ENCODE measurements at places on chromosomes 1 and 21.

DNA sequence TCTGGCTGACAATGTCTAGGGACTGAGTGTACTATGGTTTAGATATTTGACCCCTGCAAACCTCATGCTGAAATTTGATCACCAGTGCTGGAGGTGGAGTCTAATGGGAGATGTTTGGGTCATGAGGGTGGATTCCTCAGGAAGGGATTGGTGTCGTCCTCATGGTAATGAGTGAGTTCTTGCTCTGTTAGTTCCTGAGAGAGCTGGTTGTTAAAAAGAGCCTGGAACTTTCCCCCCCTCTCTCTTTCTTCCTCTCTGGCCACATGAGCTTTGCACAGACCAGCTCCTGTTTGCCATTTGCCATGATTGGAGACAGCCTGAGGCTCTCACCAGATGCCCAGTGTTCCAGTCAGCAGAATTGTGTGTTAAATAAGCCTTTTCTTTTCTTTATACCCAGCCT is 36.6 kb upstream of the CNIH3 start:
- no peak for DNase-seq

DNA sequence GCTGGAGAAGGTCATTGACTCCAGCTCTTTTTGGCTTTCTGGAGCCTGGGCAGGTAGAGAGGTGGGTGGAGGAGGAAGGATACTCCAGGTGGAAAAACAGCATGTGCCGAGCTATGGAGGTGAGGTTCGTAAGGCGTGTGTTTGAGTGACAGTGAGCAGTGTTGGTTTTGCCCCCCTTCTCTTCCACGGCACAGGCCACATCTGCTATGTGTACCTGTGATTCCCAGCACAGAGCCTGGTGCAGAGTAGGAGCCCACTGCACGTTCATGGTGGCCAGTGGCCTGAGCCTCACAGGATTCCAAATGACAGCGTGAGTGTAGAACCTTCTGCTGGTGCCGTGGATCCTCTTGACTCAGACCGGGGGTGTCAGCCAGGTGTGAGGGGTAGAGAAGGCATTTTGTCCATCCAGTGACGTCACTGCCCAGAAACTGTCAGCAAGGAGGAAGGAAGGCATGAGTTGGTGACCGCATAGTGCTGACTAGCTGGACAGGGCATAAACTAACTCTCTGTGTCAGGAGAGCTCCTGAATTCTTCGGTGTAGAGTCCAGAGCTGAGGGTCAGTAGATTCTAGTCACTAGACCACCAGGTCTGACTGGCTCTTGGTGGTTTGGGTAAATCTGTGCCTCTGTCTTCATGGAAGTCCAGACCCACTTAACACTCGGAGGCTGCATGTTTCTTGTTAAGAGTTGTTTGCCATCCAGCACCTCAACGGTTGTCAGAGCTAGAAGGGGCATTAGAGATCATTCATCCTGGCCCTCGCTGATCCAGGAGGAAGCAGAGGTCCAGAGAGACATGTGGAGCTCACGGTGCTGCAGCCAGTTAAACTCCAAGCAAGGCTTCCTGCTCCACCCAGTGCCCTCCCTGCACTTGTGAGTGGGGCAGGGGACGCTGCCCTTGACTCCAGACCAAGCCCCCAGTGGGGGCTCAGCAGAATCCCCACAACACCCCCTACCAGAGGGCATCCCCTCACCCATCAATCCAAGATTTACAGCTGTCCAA is 3.8 kb downstream of the QSOX1 start:
- no peak for DNase-seq

- no peak for DNase-seq
Observed at GRCh38 chr1:9908871-9909233, 1.2 kb downstream of the CTNNBIP1 start.

DNA sequence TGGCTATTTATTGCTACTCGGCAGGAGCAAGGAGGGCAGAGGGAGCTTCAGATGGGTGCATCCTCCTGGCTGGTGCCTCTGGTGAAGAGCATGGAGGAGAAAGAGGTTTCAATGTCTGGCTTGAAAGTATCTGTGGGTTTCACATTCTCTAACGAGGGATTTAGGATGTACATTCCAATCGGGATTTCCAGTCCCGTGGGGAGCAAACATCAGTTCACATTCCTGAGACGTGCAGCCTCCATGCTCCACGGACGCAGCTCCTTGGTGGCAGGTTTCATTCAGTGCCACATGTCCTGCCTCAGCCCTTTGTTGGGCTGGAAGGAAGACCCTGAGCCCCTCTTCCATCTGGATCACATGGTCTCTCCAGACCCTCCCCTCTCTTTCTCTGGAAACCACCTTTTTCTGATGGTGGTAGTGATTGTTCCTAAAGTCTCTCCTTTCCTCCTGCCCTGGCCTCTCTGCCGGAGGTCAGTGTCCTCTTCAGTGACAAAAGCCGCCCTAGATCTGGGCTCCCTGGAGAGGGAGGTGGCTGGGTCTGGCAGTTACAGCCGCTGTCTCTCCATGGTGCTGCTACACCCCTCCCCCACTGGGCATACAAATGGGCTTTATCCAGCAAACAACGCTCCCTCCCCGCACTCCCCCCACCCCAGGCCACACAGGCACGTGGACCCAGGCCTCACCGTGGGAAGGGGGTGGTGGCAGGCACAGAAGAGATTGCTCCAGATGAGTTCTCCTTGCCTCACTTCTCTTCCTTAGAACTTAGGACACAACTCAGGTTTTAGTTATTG is 826 bp upstream of the CA14 start:
- no peak for DNase-seq

DNA sequence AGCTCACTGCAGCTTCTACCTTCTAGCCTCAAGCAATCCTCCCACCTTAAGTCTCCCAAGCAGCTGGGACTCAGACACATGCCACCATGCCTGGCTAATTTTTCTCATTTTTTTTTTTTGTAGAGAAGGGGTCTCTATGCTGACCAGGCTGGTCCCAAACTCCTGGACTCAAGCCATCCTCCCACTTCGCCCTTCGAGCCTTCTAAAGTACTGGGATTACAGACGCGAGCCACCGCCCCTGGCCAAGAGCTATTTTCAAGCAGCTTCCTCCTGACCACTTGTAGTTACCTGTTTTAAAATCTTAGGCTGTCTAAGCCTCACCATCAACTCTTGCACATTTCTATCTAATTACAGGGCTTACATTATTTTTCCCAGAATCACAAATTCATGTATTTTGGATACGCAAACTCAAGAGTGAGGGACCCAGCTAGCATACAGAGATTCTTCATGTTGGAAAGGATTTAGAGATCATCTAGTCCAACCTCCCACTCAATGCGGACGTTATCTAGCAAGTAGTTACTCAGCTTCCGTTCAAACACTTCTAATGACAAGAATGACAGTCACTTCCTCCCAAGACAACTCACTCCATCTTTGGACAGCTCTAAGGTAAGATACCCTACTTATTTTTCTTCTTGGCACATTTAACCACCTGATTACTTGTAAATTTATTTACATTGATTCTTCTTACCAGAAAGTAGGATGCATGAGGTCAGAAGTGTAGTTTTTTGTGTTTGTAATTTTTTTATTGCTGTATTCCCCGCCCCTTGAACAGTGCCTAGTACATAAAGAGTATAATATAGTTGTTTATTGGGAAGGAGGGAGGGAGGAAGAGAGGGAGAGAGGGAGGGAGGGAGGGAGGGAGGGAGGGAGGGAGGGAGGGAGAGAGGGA is 65.4 kb downstream of the LUZP1 start:
- DNase-seq: no peak

- no peak for DNase-seq
Observed at GRCh38 chr1:25900219-25900618, 6.0 kb downstream of the STMN1 start.

DNA sequence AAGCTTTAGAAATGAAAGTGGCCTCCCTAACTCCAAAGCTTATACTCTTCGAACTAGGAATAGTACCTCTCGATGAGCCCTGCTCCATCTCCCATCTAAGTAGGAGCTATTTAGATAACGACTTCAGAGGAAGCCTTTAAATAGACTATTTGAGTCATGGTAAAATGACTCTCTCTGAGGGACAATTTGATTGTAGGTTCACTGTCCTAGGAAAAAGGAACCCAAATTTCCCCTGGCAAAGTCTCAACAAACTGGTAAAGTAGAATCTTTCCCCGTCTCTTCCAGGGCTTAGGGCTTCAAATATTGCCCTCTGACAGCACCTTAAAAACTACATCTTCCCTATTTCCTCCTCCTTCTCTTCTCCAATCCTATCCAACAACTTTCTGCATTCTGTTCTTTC is 2.0 kb upstream of the FCER1A start:
- no peak for DNase-seq

DNA sequence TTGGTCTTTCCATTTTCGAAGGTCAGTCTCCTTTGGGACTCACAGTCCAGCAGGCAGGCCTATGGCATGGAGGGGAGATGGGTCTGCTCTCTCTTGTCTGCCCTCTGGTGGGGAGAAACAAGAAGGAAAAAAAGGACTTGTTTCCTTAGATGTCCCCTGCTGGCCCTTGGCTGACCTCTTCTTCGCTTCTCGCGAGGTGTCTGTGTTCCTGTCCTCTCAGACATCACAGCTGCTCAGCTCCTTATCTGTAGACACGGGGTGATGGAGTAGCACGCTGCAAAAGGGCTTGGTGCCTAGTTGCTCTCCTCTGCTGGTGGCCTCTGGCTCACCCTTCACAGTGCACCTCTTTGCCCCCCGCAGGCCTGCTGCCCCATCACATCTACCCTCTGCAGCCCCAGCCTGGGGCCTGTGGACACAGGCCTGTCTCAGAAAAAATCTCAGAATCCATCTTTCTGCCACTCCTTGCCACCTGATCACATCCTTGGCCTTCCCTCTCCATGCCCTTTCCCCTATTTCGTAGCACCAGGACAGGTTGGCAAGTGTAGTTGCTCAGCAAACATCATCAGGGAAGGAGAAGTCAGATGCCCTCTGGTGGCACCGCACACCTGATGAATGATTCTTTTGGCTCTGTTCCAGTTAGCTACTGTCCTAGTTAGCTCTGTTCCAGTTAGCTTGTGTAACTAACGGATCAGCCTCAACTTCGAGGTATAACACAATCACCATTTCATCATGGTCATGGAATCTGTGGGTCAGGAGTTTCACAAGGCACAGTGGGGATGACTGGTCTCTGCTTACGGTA is 18.7 kb upstream of the AK2 start:
- peak; percentile 19 for DNase-seq

DNA sequence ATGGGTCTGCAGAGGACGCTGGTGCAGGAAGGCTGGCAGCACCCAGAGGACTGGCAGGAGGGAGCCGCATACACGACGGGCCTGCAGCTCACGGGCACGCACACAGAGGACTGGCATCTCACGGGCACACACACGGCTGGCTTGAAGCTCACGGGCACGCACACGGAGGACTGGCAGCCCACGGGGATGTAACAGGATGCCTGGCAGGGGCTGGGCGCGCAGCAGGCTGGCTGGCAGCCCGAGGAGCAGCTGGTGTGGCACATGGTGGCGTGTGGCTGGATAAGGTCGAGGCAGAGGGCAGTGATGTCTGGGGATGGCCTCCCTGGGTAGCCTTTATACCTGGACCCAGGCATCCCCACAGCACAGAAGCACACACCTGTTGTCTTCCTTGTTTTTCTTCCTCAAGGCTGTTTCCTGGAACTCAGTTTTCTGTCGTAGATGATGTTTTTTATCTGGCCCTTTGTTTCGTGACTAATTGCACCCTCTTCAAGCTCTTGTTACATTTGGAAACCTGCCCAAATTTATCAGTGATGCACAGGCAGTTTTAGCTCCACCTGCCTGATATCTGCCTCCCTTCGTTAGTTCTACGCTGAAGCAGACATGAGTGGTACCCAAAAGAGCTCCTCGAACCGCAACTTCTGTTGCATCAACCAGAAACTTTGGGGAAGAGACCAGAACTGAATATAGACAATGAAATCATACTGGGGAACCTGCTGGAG is at the start of gene KRTAP12-1:
Gene KRTAP12-1 (minus strand): TSS at position 303 of the 719 bp plus-strand sequence. CDS start 40 bp downstream, at position 263.
- no peak for DNase-seq

DNA sequence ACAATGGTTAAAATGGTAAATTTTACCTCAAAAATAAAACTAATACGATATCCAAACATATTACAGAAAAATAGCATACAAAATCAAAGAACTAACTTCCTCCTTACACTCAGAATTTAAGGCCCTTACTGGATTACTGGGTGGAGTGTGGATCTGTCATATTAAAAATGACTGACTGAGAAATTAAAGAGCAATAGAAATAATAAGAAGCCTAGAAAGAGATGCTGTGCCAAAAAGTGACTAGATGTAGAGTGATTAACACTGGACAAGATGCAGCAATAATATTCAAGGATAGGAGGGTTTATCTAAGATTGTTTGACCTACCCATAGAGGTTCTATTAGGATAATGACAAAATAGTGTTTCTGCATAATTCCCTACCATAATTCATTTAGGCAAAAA is 424.3 kb downstream of the SETD4 start:
- no peak for DNase-seq

DNA sequence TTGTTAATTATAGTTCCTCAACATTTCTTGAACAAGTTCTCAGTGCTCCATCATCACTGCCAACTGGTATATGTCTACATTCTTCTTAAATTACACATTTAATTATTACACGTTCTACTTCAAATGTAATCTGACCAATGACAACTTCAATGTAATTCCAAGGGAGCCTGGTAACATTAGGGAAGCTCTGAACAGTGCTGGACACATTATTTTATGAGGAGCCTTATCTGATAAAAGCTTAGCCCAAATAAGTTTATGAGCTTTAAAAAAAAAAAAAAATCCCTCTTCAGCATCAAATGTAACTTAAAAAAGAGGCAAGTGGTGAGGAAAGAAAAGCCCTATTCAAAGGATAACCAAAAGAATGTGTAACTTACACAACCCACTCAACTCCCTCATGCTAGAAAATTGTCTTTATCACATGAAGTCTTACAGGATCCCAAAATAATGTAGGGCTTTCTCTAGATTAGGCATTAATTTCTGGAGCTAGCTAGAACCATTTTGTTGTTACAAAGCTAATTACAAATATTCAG is 35.2 kb upstream of the ABCA4 start:
- no peak for DNase-seq

- DNase-seq: peak; percentile 20
Observed at GRCh38 chr1:42966688-42967612, 8.3 kb upstream of the SLC2A1 start.

GRCh38 chr1:181508486-181509165 is 25.3 kb downstream of the CACNA1E start:
- DNase-seq: no peak

DNA sequence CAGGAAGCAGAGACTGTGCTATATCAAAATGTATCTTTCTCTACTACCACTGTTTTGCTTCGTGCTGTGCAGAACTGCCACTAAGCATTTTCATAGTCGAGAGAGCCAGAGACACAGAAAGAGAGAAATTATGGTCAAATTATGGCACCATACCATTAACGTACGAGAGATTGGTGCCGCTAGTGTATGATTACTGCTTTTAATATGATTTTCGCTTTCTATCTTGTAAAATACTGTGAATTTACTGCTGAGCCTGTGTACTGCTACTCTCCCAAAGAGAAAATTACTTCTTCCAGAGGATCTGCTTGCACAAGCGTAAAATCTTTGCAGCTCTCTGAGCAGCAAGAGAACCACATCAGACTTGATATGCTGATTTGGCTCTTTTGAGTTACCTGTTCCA is 71.1 kb upstream of the ZNF281 start:
- no peak for DNase-seq

GRCh38 chr21:42311816-42312625 is 3.2 kb downstream of the TFF3 start:
- no peak for DNase-seq

GRCh38 chr1:156657741-156658319 is 15.9 kb downstream of the BCAN start:
- DNase-seq: no peak

- DNase-seq: no peak
Observed at GRCh38 chr1:56539520-56539931, 39.8 kb downstream of the PLPP3 start.

Measured in stimulated activated CD4-positive, alpha-beta T cell treated with anti-CD3 and anti-CD28 coated beads, Interleukin-4, amount 100 ng/mL, for 1 hour (primary cell).